ENCODE measurements at places on chromosomes 6 and 20. TPM values are rescaled to one million over a fixed set of nuclear protein-coding genes. Genes with fewer than 3 reads are reported as not detected.

DNA sequence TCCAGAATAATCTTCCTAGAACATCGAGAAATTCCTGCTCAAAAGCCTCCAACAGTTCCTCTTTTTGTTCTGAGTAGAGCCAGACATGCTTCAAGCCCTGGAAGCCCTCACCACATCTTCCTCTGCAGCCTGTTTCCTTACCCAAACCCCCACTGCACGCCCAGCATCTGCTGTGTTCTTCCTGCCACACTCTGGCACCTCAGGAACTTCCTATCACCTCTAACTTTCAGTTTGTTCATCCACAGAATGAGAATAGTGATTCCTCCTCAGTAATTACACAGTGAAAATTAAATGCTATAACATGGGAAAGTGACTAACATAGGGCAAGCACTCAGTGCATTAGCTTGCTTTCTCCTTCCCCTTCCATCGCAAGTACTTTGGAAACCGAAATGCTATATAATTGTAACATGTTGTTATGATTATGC is 26.3 kb downstream of the C6orf89 start:
- peak; percentile 19 for DNase-seq

GRCh38 chr6:114176726-114177125 is 166.1 kb downstream of the HS3ST5 start:
- no peak for DNase-seq

DNA sequence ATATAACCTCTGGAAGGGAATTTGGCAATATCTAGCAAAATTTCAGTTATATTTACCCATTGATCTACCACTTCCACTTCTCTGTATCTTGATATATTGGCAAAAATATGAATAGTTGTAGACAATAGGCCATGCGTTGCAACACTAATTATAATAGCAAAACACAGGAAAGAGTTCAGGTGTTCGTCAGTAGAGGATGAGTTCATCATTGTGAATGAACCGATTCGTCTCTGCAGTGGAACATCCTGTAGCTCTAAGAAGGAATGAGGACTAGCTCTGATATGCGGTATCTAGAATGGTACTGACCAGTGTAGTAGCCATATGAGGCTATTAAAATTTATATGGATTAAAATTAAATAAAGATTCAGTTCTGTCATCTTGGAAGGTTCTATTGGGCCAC is 8.3 kb downstream of the FAM83D start:
- DNase-seq: no peak

- DNase-seq: no peak
These were observed 18.7 kb upstream of the SFT2D1 start for GRCh38 chr6:166361077-166361429.

DNA sequence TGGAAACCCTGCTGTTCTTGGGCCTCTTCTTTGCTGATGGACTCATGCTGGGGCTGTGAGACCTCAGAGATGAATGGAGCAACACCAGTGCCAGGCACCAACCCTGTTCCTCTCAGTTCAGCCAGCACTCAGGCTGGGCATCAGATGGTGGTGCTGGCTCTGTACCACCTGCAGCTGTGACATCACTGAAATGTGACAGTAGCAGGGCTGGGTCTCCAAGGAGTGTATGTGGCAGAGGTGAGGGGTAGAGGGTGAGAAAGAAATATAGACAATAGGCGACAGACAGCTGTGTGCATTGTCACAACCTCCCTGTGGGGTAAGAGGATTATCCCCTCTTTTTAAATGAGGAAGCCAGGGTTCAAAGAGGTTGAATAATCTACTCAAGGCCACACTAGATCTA is at the start of gene TP53TG5:
TSS of gene TP53TG5 (minus strand) at position 135 of the 400 bp plus-strand sequence. CDS start at position 46, 89 bp downstream.
- no peak for DNase-seq

DNA sequence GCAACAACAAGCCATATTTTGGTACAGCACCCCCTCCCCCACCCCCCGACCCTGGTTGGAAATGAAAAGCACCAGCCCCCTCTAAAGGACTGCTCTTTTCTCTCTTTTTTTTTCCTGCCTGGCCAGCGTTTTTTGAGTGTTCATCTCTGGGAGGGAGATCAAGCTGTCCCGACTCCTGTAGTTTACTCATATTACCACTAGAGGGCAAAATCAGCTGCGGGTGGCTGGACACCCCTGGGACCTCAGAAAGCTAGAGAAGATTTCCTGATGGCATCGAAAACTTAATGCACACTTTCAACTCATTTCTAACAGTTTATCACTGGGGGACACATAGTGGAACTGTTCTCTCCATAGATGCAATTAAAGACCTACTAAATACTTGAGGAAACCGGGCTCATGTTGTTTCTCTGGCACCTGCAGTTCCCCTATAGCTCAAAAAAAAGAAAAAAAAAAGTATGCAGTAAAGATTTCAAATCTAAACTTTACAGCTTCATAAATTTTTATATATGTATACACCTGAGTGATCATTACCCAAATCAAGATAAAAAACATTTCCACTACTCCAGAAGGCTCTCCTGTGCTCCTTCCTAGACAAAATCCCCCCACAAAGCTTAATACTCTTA is 24.4 kb downstream of the CNBD2 start:
- DNase-seq: peak; percentile 29

- no peak for DNase-seq
These were observed 156.1 kb downstream of the COL21A1 start for GRCh38 chr6:56091159-56091869.

DNA sequence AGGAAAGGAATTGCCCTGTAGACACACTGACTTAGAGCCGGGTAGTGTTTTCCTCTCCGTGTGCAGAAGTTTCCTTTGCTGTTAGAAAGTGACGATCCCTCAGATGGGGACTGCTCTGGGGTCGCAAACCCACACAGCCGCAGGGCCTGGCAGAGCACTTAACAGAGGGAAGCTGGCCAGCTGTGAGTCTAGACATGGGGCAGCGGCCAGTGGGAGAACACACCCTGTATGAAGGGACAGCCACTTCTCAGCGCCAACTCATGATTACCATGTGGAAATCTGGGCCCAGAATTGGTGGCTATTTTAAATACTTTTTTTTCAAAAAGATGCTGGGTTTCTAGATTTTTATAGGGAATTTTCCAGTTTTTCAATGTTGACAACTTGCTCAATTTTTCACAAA is 39.4 kb downstream of the SLC9A8 start:
- DNase-seq: no peak

DNA sequence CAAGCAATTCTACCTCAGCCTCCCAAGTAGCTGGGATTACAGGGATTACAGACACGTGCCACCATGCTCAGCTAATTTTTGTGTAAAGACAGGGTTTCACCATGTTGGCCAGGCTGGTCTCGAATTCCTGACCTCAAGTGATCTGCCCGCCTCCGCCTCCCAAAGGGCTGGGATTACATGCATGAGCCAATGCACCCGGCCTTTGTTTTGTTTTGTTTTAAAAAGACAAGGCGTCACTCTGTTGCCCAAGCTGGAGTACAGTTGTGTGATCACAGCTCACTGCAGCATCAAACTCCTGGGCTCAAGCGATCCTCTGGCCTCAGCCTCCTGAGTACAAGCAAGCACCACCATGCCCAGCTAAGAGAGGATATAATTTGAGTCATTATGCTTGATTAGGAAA is 5.4 kb downstream of the SERINC3 start:
- no peak for DNase-seq

DNA sequence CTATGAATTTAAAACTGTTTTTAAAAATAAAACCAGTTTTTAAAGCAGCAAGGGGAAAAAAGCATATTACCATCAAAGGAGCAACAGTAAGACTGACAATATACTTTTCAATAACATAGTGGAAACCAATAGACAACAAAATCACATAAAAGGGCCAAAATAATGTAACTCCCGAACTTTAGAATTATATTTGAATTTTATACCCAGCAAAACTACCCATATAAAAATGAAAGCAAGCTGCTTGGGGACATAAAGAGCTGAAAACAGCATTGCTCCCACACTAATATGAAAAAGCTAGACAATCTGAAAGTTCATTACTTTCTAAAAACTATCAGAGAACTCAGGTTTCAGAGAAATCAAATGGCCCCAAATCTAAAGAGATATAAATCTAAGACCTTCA is 199.4 kb upstream of the ARID1B start:
- DNase-seq: no peak

DNA sequence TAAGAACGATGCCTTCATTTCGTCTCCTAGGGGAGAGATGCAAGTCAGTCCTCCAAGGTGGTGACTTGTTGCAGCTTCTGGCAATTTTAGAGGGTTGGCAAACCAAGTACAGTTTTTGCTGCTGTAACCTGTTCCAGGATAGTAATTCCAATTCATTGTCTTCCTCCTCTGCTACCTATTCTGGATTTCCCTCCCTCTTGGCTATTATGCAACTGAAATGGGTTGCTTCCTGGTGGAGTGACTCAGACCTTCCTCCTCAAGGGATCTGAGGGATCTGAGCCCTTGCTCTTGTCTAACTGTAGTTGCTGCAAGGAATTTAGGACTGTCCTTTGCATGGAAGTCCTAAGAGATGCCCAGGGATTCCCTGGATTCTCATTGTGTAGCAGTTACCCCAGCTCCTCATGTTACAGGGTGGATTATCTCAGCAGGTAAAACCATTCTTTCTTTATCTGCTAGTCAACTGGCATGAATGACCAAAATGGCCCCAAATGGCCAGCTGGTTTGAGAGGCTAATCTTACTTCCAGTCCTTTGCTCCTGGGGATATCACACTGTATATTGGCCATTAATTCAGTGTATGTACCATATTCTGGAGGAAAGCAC is 17.6 kb upstream of the ELMO2 start:
- no peak for DNase-seq

- no peak for DNase-seq
These were observed 993.1 kb upstream of the MANEA start for GRCh38 chr6:94584211-94584610.

DNA sequence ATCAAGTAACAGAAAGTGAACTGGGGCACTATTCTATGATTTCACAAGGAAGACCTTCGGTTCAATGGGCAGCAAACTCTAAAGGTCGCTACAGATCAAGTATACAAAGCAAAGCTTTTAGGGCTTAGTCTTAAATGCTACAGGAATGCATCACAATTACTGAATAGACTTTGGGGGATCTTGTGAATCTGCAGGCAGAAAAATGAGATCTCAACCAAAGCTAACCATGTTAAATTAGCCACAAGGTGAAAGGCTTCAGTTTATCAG is 98.0 kb upstream of the TMEM30A start:
- no peak for DNase-seq

DNA sequence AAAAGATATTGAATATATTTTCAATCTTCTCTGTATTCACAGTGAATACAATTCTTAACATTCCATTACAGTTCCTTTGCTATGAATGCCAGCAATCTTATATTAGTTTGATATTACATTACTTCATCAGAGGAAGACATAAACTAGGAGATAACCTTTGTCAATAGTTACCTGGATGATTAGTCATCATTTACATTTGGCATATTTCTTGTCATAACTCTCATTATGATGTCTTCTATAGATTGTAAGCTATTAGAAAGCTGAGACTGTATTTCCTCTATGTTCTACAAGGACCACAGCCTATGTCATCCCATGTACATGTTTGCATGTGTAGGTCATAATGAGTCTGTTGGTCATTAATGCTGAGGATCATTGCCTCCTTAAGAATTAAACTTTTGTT is 7.8 kb upstream of the PTPRK start:
- DNase-seq: no peak

GRCh38 chr6:18166312-18167036 is 11.3 kb downstream of the KDM1B start:
- DNase-seq: no peak

Gene BPIFB2
- total RNA-seq: not detected

Gene RSPH9
- not detected for total RNA-seq

Gene LHFPL5
- total RNA-seq: not detected

Gene ARMC2
- 6.4 TPM for total RNA-seq

Measured in naive thymus-derived CD4-positive, alpha-beta T cell (primary cell).